Activated T-helper 1 cell treated with anti-CD3 and anti-CD28 coated beads, Interleukin-12 subunit alpha, Interleukin-12 subunit beta, Interleukin-2, Interleukin-4 antibody, amounts not matched to agents 30 ng/mL and 10 ng/mL and 1 ng/mL, durations not matched to agents 14 hours and 24 hours and 36 hours (primary cell): ENCODE measurements at places on chromosomes 6 and 20. TPM values are rescaled to one million over a fixed set of nuclear protein-coding genes. Genes with fewer than 3 reads are reported as not detected.
A peak's percentile ranks its signal among the peaks of the same experiment; 100 is the strongest.

Gene GNAS-AS1
- 1.4 and 1.7 TPM in 2 replicates for total RNA-seq

GRCh38 chr6:135826236-135826804 lies 25.2 kb upstream of the PDE7B start:
- DNase-seq: no peak

DNA sequence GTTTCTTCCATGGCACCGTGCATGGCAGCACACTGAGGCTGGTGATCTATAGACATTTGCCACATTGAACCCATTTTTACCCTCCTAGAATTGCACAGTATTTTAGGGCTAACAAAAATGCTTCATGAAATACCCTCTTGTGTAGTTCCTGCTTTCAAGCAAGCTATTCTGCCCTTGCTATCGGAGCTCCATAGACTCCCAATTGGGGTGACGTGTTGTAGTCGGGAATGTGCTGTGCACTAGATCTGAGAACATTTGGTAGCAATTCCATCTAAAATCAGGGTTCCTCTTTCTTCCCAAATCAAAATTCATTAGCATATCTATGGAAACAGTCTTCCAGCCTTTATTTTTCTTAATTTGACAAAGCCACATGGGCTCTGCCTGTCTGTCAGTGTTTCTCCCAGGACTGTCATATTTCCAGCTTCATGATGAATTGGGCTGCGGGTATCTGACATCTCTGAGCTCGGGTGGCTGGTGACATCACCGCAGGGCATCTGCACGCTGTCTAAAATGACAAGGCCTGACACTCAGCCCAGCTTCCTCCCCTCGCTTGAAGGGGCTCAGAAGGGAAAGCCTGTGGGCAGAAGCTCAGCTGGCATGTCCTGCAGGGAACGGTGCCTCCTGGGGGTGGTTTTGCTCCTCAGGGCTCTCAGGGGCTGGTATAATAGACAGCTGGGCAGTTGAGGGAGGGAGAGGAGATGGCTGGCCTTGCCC lies 406.4 kb downstream of the QKI start:
- no peak for DNase-seq

Gene OPN5
- not detected in 2 replicates for total RNA-seq

DNA sequence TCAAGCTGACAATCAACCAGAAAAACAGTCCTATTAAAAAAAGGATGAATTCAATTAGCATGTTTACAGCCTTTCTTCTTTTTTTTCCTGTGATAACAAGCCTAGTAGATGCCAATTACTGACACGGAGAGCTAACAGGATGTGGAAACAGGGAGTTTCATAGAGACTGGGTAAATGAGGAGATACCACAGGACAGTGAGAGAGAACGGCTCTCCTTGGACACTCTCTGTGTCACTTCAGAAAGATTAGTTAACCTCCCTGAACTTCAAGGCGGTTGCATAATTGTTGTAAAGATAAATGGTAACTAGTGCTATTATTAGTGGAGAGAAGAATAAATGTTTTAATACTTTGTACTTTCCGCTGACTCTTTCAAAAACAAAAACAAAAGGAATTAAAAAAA lies 14.8 kb downstream of the SLC17A5 start:
- no peak for DNase-seq

DNA sequence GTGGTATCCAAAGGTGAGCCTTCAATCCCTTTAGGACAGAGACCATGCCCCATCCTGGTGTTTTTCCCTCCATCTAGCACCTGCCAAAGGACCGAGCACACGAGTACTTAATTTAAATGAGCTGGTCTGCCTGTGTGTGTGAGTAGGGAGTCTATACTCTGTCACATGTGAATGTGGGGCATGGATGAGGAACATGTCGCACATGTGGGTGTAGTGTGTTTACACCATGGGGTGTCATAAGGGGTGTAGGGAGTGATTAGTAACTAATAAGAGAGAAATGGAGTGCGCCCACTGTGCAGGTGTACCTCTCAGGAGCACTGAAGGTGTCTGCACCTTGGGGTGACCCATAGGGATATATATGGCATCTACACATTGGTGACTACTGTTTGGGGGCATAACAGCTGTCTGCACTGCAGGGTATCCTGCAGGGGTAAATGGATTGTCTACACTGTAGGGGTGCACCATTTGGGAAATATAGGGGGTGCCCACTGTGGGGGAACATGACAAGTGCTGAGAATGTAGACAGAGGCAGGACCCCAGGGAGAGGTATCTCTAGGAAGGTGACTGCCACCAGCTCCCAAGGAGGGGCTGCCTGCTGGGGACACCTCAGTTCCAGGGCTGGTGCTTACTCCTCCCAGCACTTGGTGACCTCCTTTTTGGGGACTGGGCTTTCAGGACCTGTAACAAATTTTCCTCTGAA lies 53.5 kb downstream of the EBF4 start:
- no peak for DNase-seq

GRCh38 chr20:5146871-5147592 lies 20.2 kb downstream of the CDS2 start:
- no peak for DNase-seq

DNA sequence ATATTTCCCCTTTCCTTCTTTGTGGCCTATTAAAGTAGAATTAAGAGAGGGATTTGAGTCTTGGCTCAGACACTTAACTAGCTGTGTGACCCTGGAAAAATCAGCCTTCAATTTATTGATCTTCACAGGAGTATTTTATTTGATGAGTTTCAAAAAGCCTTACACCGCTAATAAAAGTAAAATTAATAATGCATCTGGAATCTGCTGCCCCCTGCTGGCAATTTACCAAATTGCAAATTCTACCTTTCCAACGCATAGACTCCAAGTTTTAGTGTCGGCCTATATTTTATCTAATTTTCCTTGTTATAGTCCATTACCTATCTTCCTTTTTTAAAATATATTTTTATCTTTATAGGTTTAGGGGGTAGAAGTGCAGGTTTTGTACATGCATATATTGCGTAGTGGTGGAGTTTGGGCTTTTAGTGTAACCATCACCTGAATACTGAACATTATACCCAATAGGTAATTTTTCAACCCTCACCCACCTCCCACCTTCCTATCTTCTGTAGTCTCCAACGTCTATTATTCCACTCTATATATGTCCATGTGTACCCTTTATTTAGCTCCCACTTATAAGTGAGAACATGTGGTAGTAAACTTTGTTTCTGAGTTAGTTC lies 46.3 kb downstream of the GOPC start:
- DNase-seq: peak; percentile 9

GRCh38 chr6:79167931-79168694 lies 66.4 kb downstream of the HMGN3 start:
- DNase-seq: no peak

DNA sequence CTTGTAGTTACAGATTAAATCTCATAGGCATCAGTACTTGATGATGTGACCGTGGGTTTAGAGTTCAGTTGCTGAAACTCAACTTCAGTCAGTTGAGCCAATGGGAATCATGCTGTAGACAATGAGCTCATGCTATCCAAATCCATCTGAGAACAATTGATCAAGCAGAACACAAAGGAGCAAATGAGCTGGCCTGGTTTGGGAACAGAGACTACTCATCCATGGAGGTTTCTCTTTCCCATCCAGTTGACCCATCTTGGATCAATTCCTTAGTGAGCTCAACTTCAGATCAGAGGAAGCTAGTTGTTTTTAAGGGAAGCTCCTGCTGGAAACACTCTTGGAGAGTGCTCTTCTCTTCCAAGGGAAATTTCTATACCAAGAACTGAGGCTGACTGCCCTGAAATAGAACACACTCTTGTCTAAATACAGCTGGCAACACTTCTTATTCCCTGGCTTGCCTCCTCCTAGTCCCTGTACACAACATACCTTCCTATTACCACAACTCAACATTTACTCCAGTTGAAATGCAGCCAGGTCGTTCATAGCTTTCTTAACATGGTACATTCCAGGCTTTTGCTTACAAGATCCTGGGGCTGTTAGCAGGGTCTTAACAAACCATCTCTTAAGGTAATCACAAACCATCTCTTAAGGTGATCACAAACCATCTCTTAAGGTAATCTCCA lies 203.9 kb upstream of the PRDM1 start:
- no peak for DNase-seq

Gene IL20RA
- total RNA-seq: not detected in 2 replicates

Gene OTOR
- not detected in 2 replicates for total RNA-seq

- DNase-seq: no peak
Measured at GRCh38 chr6:146028252-146028795, 538 bp upstream of the GRM1 start.
